ENCODE measurements at places on chromosomes 12 and 14.

- no peak for DNase-seq
These were observed 6.7 kb downstream of the FAM222A start for GRCh38 chr12:109720152-109720856.

GRCh38 chr14:77122526-77123125 is 19.0 kb downstream of the ZDHHC22 start:
- DNase-seq = no peak

- DNase-seq = peak; percentile 19
These were observed 73.2 kb downstream of the FERMT2 start for GRCh38 chr14:52877628-52878027.

DNA sequence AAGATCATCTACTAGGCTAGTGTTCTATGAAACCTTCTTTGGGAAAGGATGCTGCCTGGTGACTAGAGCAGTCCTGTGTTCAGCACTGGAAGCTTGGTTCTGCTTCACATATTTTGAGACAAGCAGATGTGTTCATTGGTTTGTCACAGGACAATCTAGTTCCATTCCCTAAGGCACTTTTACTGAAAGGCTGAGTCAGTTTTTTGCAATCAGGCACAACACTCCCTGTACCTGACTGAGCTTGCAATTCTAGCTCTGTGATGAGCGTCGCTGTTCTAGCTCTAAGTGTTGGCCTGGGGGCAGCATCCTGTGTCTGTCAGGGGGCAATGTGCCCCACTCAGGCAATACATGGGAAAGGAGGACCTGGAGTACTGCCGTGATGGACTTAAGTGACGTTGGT is 144.4 kb downstream of the CAND1 start:
- no peak for DNase-seq

DNA sequence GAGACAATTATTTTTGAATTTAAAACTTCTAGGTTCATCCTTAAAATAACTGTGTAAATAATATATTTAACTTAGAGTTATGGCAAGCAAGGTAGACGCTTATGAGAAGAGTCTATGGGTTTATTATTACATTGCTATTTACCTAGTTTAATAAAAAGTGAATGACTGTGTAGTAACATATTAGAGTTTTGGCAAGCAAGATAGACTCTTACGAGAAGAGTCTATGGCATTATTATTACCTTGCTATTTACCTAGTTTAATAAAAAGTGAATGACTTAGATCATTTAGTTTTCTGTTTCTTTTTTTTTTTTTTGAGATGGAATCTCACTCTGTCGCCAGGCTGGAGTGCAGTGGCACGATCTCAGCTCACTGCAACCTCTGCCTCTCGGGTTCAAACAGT is 3.8 kb downstream of the RNF34 start:
- no peak for DNase-seq

DNA sequence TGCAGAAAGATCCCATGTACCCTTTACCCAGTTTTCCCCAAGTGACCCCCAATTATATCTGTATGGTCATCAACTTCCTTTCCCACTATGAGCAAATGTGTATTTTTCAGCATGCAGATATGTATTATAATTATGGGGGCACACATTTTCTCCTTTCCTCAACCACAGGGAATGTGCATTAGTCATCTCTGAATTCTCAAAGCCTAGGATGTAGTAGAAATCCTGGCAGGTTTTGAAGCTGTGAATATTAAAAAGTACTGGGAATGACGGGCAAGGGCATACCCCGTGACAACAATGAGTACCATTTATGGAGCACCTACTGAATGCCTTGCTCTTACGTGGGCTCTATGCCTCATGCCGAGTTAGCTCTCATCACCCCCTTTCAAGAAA is 71.5 kb downstream of the VWF start:
- DNase-seq = peak; percentile 67

GRCh38 chr12:59059088-59059935 is 139.0 kb upstream of the LRIG3 start:
- DNase-seq = no peak

- DNase-seq = peak; percentile 9
These were observed 1.1 kb downstream of the ARHGAP5 start for GRCh38 chr14:32078023-32078857.

- DNase-seq = no peak
These were observed 9.9 kb upstream of the GYS2 start for GRCh38 chr12:21614506-21614905.

GRCh38 chr14:45426685-45427282 is 173.8 kb upstream of the MIS18BP1 start:
- peak; percentile 49 for DNase-seq

DNA sequence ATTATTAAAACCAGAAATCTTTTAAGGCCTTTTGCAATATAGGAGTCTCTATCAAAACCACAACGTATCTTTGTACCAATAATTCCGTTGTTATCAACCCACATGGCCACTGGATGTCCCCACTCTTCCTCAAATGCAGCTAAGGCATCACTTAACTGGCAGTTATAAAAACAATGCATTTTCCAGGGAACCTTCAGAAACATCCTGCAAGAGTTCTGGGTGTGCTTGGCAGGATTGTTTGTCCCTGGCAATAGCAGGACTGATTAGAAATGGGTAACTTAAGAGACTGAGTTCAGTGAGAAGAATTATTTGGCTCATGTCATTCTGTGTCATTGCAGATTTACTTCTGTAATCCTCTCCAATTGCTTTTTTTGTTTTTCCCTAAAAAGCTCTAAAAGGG is 112.0 kb downstream of the SLC15A5 start:
- DNase-seq = peak; percentile 56

DNA sequence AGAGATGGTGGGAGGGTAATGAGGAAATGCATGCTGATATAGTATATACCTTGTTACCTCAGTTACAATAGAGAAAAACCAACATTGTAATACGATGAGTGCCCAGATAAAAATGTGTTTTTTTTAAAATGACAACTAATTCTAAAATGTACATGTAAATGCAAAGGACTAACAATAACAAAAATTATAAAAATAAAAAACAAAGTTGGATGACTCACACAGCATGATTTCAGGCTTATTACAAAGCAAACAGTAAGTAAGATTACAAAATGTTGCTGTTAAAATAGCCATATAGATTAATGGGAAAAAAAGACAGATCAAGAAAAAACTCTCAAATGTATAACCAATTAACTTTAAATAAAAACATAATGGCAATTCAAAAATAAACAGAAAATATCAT is 1099.4 kb downstream of the FSCB start:
- no peak for DNase-seq

DNA sequence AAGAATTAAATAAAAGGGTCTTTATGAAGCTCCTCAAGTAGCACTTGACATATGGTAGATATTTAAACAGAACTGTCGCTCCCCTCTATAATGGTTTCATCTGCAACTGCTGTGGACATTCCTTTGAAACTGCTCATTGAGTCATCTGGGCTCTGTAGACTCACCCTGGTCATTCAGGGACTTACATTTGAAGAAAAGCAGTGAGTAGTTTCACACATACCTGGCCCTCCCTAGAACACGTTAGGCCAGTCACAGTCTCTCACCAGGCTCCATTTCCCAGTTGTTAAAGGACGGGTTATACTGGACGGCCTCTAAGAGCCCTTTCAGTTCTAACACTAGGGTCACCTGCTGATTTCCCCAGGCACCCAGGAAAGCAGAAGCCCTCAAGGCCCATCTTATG is 217.0 kb downstream of the BCL11B start:
- peak; percentile 66 for DNase-seq

DNA sequence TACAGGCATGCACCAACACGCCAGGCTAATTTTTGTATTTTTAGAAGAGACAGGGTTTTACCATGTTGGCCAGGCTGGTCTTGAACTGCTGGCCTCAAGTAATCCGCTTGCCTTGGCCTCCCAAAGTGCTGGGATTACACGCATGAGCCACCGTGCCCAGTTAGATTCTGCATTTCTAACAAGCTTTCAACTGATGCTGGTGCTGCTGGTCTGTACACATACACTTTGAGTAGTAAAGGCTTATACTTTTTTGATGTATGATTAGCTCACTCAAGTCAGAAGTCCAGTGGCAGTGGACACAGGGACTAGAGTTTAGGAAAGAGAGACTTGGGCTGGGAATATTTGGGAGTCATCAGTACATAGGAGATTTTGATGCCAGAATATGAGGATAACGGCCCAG is 2.2 kb upstream of the TBC1D15 start:
- DNase-seq = no peak

DNA sequence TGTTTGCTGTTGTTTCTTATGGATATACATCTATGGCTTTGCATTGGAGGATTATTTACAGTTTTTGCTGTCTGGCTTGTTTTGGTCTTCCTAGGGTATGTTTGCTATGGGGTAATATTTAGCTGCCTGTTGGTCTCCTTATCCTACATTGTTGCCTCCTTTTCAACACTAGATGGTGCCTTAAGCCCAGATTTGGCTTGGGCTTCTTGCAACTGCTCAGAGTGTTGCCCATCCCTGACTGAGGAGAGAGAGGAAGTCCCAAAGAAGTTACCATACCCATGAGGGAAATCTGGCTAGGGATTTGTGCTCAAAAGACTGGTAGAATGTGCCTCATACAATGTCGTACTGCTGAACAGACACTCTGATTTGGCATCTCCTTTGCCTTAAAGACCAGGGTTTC is 94.6 kb upstream of the MUCL1 start:
- no peak for DNase-seq

- DNase-seq = no peak
These were observed 45.3 kb downstream of the TAOK3 start for GRCh38 chr12:118327391-118327790.

GRCh38 chr12:53820514-53821306 is 68.9 kb upstream of the CISTR start:
- DNase-seq = peak; percentile 73

DNA sequence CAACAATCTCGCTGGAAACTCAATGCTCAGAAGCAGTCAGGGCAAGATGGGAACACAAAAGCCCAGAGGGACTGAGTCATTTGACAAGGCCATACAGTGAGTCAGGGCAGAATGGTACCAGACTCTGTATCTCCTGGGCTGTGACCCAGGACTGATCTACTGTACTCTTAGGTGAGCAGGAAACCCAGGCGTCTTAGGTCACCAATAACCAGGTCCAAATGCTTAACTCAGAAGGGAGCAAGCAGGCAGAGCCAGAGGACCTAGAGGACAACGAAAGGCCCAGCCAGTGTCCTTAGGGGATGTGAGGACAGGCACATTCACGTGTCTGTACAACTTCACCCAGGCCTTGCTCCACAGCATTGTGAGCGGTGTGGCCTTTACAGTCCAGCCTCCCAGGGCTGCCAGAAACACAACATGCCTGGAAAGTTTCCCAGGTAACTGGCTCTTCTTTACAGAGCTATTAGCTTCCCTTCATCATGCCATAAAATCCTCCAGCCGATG is 69.9 kb downstream of the ARL6IP4 start:
- DNase-seq = peak; percentile 65

GRCh38 chr12:48572326-48572725 is 2.5 kb upstream of the LALBA start:
- DNase-seq = no peak

DNA sequence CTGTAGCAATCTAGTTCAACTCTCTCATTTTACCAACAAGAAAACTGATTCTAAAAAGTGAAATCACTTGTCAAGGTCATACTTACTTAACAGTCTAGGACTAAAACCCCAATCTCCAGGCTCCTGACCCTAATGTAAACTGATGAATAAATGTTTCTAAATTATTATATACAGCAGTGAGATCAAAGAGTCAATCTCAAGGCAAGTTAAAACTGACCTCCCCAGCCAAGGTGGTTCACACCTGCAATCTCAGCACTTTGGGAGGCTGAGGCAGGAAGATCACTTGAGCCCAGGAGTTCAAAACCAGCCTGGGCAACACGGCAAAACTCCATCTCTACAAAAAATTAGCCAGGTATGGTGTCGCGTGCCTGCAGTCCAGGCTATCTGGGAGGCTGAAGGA is 15.3 kb downstream of the CLIP1 start:
- DNase-seq = no peak

- DNase-seq = no peak
These were observed 102.5 kb downstream of the SLC41A2 start for GRCh38 chr12:104855599-104855998.

- no peak for DNase-seq
These were observed 3.7 kb downstream of the PRMT5 start for GRCh38 chr14:22925513-22925912.

- peak; percentile 9 for DNase-seq
These were observed 53.9 kb downstream of the TMX1 start for GRCh38 chr14:51293912-51294389.

GRCh38 chr14:88750945-88751344 is 41.8 kb downstream of the EML5 start:
- DNase-seq = no peak

GRCh38 chr12:79689061-79689476 is 1.7 kb downstream of the PAWR start:
- no peak for DNase-seq

- DNase-seq = no peak
These were observed 368.8 kb downstream of the ETNK1 start for GRCh38 chr12:22993609-22994315.

DNA sequence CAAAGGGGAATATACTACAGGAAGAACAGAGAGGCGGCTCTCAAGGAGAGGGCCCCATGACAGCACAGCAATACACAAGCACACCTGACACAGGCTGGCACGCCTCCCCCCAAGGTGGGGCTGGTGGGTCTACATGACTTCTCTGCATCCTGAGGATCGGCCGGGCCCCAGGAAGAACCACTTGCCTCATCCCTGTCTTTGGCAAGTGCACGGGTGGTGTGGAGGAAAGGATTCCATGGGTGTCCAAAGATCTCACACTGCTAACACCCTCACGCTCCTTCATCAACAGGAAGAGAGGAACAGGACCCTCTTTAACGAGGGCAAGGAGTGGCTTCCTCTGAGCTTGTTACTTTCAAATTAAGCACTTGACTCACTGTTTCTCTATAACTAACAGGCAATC is 7.3 kb downstream of the VAMP1 start:
- no peak for DNase-seq

DNA sequence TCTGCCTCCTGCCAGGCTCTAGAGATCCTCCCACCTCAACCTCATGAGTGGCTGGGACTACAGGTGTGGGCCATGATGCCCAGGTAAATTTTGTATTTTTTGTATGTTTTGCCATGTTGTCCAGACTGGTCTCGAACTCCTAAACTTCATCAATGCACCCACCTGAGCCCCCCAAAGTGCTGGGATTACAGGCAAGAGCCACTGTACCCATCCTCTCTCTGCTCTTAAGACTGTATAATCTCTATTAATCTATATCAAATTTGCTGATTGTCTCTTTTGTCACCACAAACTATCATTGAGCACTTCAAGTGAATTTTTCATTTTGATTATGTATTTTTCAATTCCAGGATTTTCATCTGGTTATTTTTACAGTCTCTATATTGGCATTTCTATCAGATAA is 440.3 kb downstream of the NOVA1 start:
- no peak for DNase-seq

- no peak for DNase-seq
These were observed 53.4 kb downstream of the SLC16A7 start for GRCh38 chr12:59649203-59649602.

DNA sequence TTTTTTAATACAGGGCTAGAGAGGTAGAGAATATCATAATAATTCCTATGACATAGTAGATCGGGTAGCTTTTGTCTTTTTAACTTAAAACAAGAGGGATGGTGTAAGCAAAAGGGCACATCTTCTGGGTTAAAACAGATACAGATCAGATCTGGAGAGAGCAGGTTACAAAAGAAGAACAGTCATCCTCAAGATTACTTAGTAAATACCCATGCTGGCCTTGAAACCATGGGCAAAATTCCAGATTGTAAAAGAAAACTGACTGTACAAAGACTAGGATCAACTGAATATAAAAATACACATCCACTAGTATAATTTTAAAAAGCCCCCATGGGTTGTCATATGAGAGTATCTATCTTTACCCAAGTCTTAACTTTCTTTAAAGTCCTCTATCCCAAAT is 76.7 kb downstream of the MED13L start:
- peak; percentile 20 for DNase-seq

GRCh38 chr12:113088971-113089756 is 32.6 kb downstream of the DTX1 start:
- DNase-seq = no peak

- DNase-seq = peak; percentile 43
These were observed 75.4 kb downstream of the ETV6 start for GRCh38 chr12:11724888-11725311.

All from AG08395 (cell line).